ENCODE measurements at places on chromosomes 7 and 10.

GRCh38 chr10:72762042-72762441, 70.1 kb downstream of the MCU start:
- no peak for DNase-seq

- DNase-seq = no peak
These were observed 24.0 kb upstream of the PAPSS2 start for GRCh38 chr10:87635498-87636312.

DNA sequence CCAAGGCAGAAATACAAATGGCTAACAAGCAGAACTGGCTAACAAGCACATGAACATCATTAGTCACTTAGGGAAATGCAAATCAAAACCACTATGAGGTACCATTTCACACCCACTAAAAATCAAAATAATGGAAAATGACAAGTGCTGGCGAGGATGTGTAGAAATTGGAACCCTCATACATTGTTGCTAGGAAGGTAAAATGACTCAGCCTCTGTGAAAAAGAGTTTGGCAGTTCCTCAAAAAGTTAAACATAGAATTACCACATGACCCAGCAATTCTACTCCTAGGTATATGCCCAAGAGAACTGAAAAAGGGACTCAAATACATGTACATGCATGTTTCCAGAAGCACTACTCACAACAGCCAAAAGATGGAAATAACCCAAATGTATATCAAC, 52.8 kb upstream of the ANAPC16 start:
- no peak for DNase-seq

- DNase-seq = peak; percentile 15
These were observed 5.7 kb downstream of the ATG9B start for GRCh38 chr7:151018421-151019129.

DNA sequence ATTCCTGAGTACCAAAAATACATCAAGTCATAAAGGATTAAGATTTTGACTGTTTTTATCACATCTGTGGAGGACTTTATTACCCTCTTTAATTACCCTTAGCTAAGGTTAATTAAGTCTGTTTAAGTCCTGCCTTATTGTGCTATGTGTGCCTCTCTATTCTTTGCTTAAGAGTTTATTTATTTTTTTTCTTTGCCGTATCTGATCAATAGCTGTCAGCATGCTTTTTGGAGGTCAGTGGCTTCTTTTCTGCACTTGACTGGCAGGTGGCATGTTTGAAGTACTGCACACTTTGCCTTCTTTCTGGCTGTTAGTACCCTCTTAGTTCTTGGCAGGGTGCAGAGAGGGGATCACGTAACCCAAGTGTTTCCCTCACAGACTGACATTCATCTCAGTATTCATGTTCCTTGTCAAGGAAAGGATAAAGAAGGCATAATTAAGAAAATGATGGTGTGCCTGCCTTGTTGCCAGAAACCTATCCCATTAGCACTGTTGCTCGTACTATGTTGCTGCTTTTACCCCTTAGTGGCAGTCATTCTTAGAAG, 225.8 kb downstream of the EXOC4 start:
- DNase-seq = no peak

- no peak for DNase-seq
These were observed 1673.4 kb downstream of the REEP3 start for GRCh38 chr10:65194555-65194954.

DNA sequence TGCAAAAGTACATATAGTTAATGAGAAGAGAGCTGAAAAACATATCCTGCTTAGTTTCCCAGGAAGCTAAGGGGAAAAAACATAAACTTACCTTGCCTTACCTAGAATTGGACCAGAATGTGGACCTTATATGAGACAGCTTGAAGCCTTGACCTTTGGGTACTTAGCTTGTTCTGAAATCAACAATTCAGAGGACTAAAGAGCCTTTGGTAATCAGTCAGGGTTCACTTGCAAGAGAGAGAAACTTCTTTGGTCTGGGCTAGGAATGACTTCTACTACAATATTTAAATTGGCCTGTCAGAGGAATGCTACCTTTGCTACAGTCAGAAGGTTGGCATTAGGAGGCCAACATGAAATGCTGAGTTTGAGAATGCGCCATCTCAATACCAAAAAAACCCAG, 24.9 kb downstream of the SAMD8 start:
- DNase-seq = no peak

GRCh38 chr10:100655760-100656421, 89.5 kb upstream of the PAX2 start:
- no peak for DNase-seq
